ENCODE measurements at places on chromosomes 4 and X.

DNA sequence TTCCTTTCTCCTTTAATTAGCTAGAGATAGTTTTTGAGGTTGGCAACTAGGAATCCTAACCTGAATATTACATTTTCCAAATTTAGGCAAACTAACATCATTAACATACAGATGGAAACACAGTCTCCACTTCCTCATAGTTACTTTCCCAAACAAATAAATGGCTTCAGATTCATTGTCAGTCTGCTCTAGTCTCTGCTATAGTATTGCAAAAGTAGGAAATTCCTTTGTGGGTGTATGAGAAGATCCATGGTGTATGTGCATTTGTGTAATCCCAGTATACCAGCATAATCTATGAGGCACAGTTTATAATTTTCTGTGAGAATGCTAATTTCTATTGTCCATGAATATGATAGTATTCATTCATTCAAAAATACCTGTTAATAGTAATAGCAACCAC, 3.0 kb upstream of the NDP start:
- DNase-seq, result no peak

DNA sequence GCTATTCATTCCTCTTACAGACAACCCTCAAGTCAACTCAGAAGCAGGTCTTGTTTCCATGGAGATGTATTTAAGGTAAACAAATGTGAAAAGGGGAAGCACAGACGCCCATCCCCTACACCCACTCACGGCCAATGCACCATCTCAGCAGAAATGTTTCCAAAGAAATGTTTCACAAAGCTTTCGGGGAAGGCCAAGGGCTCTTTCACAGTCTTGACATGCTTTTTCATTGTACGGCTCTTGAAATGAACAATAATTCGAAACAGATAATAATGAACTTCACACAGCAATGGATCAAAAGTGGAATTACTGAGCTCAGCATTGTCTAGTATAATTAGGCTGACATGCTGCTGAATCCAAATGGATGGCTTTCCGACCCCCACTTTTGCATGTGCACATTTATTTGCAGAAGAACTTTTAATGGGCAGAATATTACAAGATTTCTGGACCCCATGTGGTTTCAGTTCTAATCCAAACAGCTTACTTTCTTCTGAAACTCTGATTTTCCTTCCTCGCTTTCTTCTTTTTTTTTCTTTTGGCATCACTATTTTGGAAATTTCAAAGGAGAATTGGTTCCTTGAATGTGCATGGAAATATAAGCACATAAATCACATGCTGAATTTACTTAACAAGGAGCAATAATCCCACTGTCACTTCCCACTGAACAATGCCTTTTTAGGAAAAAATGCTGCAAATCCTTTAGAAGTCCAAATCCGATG, 160.9 kb downstream of the SMIM20 start:
- DNase-seq, result no peak

DNA sequence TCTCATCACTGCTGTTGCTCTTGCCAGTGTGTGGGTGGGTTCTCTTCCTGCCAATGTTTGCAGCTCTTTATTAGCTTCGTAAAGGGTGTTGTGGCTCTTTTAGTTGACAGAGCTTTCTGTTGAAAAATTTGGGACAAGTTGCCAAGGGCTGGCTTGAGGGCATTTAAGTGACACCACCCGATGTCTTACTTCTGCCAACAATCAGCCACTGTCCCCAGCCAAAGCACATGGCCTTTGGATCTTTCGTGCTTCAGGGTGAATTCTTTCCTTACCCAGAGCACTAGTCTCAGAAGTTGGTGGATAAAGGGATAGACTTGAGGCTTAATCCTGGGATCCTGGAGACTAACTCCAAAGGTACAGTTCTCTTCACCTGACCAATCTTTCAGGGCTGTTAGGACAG, 113.6 kb downstream of the SOX3 start:
- DNase-seq, result no peak

- no peak for DNase-seq
These were observed 220.7 kb upstream of the CASK start for GRCh38 chrX:42143866-42144592.

DNA sequence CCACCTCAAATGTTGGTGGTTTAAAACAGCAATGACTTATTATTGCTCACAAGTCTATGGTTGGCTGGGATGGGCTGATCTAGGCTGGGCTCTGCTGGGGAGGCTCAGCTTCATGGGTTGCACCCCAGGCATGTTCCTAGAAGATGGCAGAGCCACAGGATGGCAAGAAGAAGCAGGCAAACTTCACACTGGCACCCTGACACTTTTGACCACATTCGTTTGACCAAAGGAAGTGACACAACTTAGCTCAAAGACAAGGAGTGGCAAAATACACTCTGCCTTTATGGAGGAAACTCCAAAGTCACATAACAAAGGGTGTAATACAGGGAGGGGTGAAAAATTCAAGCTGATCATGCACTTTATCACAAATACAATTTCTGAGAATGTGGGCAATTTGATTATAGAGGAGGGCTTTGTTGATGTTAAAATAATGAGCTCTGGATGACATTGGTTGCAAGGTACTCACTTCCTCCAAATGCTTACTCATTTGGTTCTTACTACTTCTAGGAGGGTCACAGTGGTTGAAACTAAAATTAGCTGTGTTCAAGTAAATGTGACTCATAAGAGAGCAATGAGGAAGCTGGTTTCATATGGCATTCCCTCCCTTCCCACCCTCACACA, 249.2 kb upstream of the RPS6KA3 start:
- DNase-seq, result no peak

DNA sequence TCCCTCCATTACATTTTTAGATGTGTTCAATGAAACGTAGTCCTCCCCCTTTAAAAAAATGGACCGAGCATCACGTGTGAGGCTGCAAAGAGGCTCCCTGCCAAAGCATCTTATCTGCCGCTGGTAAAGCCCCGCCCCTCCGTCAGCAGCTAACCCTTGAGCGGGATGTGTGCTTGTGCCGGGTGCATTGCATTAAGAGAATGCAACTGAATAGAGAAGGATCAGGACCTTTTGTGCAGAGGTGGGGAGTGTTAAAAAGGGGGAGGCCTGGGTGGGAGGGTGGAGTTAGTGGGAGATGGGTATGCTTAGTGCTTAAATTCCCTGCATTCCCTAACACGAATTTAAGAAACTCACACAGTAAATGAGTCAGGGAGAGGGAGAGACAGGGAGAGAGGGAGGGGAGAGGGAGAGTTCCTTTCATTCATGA, 66.0 kb downstream of the TBL1X start:
- DNase-seq, result peak; percentile 67

GRCh38 chr4:139419388-139419914, 34.5 kb upstream of the RAB33B start:
- DNase-seq, result peak; percentile 29

GRCh38 chrX:18883961-18884765, 99.8 kb downstream of the PHKA2 start:
- no peak for DNase-seq

DNA sequence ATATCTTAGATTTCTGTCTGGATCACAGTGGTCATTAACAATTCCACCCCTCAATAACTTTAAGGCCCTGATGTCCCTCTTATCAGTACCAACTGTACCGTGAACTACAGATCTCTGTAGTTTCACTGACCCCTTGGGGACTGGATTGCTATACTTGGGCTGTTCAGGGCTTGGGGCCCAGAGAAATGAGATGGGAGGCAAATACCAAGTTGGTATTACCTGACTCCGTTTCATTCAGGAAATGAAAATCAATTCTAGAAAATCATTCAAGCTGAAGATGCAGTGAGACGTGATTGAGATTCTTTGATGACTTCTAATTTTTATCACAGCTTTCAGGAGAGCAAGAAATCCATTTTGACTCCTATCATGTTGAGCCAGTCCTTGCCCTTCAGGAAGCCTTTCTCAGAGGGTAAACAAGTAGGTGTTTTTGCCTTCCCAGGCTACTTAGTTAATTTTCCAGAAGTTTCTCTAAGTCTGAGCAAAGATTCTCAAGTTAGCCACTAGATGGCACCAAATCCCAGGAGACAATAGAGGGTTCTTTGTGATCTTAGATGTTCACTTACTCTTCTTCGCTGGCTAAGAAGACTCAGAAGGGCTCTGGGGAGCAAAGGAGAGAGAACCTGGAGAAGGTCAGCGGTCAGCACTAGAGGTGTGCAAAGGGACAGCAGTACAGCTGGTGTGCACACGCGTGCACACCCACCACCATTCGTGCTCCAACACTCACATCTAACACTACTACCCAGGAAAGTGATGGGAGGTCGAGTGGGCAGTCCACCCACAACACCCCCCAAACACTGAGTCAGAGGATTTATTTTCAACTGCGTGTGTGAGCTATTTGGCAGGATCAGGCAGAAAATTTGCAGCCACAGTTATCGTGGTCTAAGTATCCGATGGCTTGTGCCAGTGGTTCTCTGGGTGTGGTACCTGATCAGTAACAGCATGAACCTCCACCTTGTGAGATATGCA, 7.4 kb downstream of the HNRNPH2 start:
- DNase-seq, result peak; percentile 44

DNA sequence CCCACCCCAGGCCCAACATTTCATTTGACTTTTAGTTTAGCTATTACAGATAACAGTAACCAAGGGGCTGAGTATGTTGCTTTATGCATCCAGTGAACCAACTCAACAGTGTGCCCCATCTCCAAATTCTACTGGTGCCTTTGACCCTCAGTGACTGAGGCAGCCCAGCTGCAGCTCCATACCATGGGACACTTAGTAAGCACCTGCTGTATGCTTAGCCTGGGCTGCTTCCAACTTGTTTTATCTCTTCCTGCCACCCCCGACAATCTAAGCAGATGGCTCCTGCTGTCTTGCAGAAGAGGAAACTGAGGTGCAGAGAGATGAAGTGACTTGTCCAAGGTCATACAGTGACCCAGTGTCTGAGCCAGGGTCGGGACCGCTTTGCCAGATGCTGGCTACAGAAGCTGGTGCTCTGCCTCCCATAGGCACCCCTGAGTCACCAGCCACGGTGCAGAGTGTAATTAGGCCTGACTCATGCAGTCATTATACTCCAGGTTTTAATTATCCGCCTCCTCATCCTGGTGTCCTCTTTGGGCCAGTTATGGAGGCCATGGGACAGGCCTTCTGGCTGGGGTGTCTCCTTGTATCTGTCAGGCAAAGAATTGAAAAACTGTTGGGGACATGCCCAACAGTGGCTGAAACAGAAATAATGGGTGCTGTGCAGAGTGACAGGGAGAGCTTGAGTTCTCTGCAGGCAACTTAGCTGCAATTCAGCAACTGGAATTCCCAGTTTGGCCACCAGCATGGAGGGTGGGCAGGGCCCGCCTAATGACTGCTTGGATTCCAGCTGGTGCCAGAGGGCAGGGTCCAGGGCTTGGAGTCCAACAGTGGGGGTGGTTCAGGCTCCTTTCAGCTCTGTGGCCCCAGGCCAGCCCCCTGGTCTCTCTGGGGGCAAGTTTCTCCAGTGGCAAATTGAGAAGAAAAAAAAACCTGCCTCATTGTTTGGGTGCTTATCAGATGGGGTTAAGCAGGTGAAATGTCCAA, 8.2 kb upstream of the GPR78 start:
- DNase-seq, result no peak

- DNase-seq, result no peak
These were observed 34.5 kb upstream of the UCP1 start for GRCh38 chr4:140603286-140603685.

DNA sequence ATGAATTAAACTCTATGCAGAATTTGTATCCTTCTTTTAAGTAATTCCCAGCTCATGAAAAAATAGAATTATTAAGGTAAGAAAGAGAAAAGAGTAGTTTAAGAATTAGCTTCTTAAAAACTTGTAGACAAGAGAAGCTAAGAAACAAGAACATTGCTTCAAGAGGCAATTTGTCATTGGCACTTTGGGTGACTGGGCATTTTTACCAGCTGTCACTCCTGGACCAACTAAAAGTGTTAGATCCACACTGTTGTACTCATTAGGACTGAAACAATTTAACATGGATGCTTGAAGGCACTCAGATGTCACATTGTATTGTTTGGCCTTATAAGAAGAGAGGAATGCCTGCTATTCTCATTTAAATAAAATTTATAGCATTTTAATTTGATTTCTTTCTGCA, 7.4 kb downstream of the COL25A1 start:
- no peak for DNase-seq

- no peak for DNase-seq
These were observed 226.6 kb upstream of the PITX2 start for GRCh38 chr4:110849461-110849860.

DNA sequence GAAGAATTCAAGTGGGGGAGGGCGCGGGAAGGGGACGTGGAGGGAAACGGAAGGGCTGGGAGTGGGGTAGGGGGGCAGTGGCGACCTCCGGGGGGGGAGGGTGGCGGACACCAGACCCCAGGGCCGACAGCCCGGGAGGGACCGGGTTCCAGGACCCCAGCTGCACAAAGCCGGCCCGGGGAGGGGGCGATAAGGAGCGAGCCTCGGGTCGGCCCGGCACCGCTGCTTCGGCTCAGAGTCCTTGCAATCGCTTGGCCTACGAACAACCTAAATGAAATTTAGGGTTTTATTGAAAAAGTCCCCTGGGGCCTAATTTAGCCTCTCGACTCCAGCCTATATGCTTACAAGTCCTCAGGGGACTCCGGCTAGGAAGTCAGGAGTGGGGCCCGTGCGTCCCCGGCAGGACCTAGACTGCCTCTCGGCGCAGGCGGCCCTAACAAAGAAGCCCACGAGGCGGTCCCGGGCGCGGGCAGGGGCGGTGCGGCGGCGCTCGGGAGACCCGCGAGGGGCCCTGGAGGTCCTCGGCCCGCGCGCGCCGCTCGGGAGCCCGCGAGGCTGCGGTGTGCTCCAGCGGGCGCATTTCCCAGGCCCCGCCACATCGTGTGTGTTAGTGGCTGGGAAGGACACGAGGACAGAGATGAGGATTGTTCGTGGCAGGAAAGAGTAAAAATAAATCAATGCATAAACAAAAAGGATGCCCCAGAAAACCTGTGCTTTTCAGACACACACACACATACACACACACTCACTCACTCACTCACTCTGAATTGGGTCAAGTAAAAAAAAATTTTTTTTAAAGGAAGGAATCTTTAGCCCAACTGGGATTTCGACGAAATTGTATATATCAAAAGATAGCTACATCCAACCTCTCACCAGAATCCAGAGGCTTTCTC, 70.0 kb downstream of the MGST2 start:
- DNase-seq, result no peak

DNA sequence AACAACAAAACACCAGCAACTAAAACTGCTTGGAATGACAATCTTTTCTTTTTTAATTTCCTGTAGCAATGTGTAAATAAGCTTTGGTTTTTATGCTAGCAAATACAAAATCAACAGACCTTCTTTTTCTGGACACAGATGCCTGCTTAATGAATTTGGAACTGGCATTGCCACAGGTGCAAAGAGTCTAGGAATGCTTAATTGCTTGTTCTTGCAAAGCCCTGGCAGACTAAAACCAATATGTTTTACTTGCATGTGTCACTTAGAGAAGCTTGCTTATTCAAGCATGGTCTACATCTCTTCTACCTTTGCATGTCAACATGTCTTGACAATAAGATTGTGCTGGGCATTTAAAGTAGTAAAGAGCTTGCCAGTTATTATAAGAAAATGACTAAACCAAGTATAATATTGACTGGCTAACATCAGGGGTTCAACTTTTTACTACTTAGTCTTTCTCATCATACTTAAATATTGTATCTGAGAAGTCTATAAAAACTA, 656.7 kb upstream of the NDST4 start:
- no peak for DNase-seq

- DNase-seq, result no peak
These were observed 354.9 kb downstream of the RPA4 start for GRCh38 chrX:97238632-97239031.

Data from NCI-H1694 treated with DMSO at 0.1 percent for 48 hours (cell line).